ENCODE measurements at places on chromosomes 16 and 17.

DNA sequence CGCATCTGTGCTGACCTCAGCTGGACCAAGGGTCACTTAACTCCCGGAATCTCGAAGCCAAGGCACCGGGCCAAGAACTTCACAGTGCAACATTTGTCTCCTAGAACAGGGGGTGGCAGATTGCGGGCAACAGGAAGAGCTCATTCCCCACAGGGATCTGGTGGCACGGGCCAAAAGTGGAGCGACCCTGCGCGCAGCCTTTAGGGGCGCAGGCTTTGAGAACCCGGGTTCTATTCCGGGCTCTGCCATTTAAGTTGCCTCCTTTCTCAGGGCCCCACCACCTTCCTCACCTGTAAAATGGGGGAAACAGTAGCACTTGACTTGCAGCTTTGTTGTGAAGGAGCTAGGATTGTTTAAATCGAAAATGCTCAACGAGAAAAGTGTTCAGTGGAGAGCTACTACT is 651 bp downstream of the SHMT1 start:
- DNase-seq: peak; percentile 60

DNA sequence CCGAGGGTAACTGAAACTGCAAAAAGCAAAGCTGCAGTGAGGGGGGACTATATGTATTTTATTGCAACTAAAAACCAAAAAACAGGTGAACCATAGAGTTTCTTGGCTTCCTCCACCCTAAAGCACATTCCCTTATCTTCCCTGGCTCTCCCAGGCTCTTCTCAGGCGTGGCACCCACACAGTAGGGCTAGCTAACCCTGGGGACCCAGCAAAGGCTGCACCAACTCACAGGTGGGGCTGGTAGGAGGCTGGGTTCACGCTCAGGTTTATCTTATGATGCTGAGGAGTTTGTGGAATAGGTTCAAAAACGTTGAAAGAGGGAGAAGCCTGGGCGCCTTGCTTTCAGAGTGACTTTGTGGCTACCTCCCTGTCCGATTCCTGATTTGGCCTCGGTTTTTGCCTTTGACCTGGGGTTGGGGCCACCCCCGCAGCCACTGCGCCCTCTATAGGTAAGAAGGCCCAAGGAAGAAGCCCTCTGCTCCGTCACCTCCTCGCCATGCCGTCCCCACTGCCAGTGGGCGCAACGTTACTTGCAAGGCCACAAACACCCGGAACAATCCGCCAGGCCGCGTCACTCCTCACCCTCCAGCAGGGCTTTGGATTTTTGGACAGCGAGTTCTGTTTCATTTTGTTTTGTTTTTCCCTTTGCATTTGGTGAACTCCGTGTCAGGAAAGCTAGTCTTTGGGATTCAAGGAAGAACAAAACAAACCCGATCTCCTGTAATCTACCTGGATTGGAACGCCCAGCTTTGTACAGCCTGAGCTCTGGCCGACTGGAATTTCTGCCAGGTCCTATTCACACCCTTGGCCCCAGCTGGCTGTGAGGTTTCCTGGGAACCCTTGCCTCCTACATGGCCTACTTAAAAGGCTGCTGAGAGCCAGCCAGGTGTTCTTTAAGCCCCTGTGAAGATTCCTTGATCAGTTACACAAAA is 60.8 kb downstream of the TBC1D16 start:
- DNase-seq: no peak

DNA sequence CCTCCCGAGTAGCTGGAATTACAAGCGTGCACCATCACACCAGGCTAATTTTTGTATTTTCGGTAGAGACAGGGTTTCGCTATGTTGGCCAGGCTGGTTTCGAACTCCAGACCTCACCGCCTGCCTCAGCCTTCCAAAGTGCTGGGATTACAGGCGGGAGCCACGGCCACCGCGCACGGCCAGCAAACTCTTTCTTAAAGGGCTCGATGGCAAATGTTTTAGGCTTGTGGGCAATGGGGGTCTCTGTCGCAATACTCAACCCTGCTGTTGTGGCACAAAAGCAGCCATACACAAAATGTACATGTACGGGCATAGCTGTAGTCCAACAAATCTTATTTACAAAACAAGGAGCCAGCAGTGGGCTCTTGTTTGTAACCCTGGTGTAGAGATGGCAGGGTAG is 18.4 kb downstream of the PARN start:
- no peak for DNase-seq

DNA sequence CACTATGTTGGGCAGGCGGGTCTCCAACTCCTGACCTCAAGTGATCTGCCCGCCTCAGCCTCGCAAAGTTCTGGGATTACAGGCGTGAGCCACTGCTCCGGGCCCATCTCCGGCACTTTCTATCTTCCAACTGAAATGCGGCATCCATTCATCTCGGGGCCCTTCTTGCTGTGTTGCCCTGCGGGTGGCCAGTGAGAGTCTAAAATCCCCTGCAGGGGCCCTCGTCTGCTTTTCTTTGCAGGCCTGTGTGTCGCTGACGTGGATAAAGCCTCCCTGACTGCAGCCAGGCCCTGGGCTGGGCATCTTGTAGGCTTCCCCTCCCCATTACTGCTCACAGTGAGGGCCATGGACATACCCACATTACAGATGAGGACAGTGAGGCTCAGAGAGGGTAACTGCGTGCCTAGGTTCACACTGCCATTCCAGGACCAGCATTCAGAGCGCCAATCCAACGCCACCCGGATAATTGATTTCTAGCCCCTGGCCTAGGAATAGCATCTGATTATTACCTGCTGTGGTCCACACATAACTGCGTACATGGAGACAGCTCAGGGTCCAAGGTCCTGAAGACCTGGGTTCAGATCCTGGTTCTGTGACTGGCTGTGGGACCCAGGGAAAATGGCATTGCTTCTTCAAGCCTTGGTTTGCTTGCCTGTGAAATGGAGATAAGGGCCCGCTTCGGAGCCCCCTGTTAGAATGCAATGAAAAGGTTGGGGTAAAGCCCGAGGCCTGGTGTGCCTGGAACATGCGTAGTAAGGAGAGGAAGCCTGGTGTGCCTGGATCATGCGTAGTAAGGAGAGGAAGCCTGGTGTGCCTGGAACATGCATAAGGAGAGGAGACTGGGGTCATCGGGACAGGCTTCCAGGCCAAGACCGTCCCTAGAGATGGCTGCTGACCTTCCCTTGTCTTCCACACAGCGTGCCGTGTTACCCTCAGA is 25.0 kb downstream of the CRISPLD2 start:
- no peak for DNase-seq

DNA sequence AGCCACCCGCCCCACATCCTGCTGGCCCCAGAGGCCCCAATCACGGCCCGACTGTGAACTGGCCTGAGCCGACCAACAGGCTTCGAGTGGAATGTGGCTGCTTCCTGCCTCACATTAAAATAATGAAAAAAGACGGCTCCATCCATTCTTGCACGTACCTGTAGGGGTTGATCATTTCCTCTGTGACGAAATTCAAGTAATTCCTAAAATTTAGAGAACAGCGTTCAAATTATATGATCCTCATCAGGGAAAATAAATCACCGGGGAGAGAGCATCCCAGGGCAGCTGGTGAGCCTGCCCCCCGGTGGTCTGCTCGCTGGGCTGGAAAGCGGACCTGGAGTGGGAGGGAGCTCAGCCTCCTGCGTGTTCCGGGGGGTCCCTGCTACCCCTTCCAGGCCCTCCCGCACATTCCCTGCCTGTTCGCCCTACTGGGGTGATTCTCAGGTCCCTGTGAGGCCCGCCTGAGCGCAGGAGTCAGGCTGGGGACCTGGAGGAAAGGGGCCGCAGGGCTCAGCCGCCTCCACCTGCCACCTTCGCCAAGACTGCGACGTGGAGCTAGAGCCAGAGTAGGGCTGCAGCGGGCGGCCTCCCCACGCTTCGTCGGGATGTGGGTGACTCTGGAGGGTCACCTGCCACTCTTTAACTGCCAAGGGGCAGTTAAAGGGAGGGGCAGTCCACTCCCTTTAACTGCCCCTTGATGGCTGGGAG is 28.9 kb downstream of the SLC7A5 start:
- DNase-seq: no peak

GRCh38 chr17:57050306-57050705 is 34.7 kb upstream of the AKAP1 start:
- DNase-seq: no peak

DNA sequence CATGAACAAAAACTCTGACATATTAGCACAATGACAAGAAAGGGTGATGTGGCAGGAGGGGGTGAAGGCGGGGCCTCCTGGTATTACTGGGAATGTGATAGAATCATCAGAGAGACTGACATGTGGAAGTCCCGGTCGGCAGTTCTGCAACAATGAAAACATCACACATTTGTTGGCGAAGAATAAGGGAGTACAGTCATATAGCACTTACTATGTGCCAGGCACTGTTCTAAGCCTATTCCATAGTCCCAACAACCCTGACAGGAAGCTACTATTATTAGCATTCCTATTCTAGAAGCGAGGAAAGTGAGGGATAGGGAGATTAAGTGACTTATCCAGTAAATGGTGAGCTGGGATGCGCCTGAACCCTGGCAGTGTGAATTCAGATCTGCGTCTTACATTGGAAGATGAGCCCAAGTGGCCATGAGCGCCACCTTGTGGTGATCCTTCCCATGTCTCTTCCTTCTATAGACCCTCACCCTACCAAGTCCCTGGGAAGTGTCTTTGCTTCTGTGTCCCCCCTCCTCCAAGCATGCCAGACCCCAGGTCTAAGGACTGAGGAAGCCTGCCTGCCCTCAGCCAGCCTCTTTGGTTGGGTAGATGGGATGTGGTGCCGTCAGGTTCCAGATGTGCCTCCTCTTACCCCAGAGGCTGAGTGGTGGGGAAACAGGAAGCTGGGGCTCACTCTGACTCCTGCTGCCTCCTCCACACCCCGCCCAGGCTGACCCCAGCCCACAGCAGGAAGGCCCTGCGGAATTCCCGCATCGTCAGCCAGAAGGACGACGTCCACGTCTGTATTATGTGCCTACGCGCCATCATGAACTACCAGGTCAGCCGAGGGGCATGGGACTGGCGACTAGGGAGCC is 14.0 kb downstream of the FMNL1 start:
- DNase-seq: peak; percentile 11

GRCh38 chr17:76789235-76789788 is 51.4 kb downstream of the MFSD11 start:
- DNase-seq: no peak

- DNase-seq: no peak
Measured at GRCh38 chr17:75475851-75476250, 19.4 kb downstream of the TMEM94 start.

DNA sequence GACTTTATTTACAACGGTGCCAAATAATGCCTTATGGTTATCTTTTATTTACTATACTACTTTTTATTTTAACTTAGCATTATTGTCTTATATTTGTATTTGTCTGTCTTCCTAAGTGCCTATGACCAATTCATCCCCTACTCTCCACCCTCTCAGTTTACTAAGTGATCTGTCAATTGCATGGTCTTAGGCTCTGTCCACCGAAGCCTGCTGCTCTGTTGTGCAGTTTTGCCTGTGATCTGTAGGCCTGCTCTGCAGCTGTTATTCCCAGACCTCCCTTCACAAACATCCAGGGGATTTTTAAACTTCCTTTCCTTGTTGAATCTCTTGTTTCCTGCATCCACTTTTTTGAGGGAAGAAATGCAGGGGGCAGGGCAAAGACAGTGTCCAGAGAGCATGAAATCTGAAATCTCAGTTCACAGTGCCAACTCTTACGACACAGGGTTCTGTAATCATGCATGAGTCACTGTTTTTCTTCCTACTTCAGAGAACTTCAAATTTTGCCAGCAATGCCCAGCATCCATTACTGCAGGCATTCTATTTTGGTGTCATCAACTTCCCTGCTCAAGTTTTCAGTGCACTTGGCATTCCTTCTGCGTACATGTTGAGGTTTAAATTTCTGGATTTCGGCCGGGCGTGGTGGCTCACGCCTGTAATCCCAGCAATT is 11.4 kb downstream of the SLFN5 start:
- DNase-seq: no peak

DNA sequence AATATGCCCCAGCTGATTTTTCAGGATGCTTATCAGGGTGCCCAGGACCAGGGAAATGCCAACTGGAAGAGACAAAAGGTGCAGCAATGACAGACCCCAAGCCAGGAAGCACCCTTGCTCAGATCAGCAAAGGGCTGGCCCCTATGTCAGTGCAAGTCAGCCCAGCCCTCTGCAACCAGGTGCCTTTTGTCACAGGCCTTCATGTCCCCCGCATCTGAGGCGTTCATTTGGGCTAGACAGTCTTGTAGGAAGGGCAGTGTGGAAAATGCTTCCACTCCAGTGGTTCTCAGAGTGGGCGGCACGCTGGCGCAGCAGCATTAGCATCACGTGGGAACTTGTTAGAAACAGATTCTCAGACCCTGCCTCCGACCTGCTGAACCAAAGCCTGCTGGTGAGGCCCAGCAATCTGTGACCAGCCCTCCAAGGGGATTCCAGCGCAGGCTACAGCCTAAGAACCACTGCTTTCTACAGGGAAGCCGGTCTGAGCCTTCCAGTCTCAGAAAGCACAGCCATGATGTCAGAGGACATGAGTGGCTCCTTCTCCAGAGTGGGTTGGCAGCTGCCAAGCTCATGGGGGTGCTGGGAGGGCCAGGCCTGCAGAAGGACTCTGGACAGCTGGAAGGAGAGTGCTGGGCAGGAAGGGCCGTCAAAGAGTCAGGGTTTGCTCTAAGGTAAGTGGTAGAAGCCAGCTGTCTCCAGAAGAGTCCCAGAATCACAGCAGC is 13.1 kb downstream of the SLC47A2 start:
- no peak for DNase-seq

DNA sequence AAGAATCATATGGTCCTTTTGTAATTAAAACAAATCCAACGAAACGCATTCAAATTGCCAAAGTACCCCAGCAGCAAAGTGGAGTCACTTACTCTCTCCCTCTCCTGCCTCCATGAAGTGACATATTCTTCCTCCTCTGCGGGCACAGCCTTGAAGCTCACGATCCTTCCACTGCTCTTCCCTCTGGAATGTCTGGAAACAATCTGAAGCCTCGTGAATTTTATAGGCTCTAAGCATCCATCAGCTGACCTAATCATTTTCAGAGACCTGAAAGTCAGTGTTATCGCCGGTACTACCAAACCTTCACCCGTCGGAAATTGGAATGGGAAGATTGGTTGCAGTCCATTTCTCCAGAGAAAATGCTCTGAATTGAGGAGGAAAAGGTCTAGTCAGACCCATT is 134.5 kb upstream of the FOXF1 start:
- no peak for DNase-seq

GRCh38 chr17:66240013-66240412 is 10.8 kb upstream of the APOH start:
- DNase-seq: no peak

DNA sequence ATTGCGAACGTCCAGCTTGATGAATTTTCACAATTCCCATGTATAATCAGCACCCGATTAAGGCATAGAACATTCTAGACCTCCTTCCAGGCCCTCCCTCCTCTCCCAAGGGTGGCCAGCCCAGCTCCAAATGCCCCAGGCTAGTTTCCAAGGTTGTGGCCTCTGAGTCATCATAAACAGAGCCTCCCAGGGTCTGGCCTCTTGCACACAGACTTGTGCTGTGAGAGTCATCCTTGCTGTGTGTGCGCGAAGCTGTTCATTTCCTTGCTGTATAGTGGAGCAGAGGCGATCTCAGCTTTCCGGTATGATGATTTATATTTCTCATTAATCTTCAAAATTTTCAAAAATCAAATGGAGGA is 20.5 kb upstream of the JPH3 start:
- DNase-seq: peak; percentile 2

DNA sequence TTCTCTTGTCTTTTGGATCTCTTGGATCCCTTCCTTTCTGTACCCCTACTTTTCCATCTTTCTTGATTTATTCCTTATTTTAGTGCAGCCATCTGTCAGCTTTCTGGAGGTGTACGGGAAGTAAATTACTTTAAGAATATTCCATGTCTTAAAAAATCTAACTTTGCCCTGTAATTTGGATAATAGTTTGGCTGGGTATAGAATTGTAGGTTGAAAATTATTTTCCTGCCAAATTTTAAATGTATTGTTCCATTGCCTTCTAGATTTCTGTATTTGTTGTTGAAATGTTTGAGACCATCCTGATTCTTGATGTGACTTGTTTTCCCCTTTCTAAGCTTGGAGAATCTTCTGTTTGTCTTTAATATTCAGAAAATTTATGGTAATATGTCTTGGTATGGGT is 2.1 kb downstream of the DDX19B start:
- no peak for DNase-seq

Data from C1 segment of cervical spinal cord (tissue), 14 donors.